ENCODE measurements at places on chromosomes 5 and 9. TPM values are rescaled to one million over a fixed set of nuclear protein-coding genes. Genes with fewer than 3 reads are reported as not detected.
A peak's percentile ranks its signal among the peaks of the same experiment; 100 is the strongest.

- DNase-seq = no peak
- no peaks in the 10 kb centered on the region for H3K4me1 ChIP-seq
- no peaks in the 10 kb centered on the region for H3K36me3 ChIP-seq
- H3K27ac ChIP-seq = no peak overlapping the region
- no peak overlapping the region for H3K4me3 ChIP-seq
Observed at GRCh38 chr5:33612386-33612785, 171.6 kb downstream of the TARS1 start.

GRCh38 chr5:136420168-136420898 is 55.0 kb upstream of the TRPC7 start:
- no peak overlapping the region for H3K4me3 ChIP-seq
- H3K4me1 ChIP-seq = no peaks in the 10 kb centered on the region
- H3K27me3 ChIP-seq = peaks cover 27% of the 10 kb centered on the region

DNA sequence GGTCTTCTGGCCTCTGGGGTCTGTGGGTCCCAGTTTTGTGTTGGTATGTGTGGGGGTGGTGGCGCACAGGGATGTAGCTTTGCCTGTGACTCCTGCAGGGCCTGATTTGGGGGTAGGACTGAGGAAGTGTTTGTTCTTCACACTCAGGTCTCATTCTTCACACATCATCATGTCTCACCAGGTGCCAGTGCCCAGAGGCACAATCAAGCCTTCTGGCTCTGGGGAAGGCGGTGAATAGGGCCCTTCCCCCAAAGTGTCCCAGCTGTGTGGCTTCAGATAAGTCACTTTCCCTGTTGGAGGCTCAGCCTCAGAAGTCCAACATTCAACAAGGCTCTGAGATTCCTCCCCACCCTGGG is 5.1 kb downstream of the DBN1 start:
- peaks cover 25% of the 10 kb centered on the region for H3K36me3 ChIP-seq
- H3K4me3 ChIP-seq = no peak overlapping the region
- peaks cover 37% of the 10 kb centered on the region for H3K4me1 ChIP-seq
- no peak for DNase-seq
- H3K27ac ChIP-seq = peak overlapping the region; percentile 48
- H3K27me3 ChIP-seq = peaks cover 11% of the 10 kb centered on the region

GRCh38 chr5:71836559-71837112 is 117.6 kb downstream of the CARTPT start:
- no peaks in the 10 kb centered on the region for H3K36me3 ChIP-seq
- DNase-seq = no peak
- H3K27ac ChIP-seq = no peak overlapping the region
- no peak overlapping the region for H3K4me3 ChIP-seq

- peak; percentile 20 for DNase-seq
- no peaks in the 10 kb centered on the region for H3K36me3 ChIP-seq
- H3K4me3 ChIP-seq = no peak overlapping the region
- no peak overlapping the region for H3K27ac ChIP-seq
Observed at GRCh38 chr9:99411479-99412115, 189.5 kb downstream of the SEC61B start.

DNA sequence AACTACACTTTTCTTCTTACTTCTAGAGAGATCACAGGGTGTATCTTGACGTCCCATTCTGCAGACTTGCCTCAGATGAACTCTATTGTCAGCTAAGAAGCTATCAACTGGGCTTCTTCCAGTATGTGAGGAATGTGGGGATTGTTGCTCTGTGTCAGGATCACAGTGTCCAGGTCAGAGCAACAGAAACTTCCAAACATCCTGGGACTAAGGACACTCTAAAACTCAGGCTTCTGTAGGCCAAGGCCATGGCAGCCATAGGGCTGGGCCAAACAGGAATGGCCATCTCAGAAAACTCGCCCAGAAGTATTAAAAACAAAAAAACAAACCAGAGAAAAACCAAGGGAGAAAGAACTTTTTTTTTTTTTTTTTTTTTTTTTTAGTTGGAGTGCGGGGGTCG is 210.0 kb upstream of the CLINT1 start:
- no peaks in the 10 kb centered on the region for H3K27me3 ChIP-seq
- peaks cover 17% of the 10 kb centered on the region for H3K4me1 ChIP-seq
- no peak overlapping the region for H3K4me3 ChIP-seq

GRCh38 chr5:130724658-130725057 is 440.4 kb downstream of the HINT1 start:
- H3K4me3 ChIP-seq = no peak overlapping the region
- H3K36me3 ChIP-seq = no peaks in the 10 kb centered on the region
- no peak for DNase-seq
- no peaks in the 10 kb centered on the region for H3K4me1 ChIP-seq
- no peak overlapping the region for H3K27ac ChIP-seq

- H3K36me3 ChIP-seq = peaks cover 51% of the 10 kb centered on the region
- no peak overlapping the region for H3K27ac ChIP-seq
- peaks cover 24% of the 10 kb centered on the region for H3K4me1 ChIP-seq
- H3K27me3 ChIP-seq = no peaks in the 10 kb centered on the region
- DNase-seq = no peak
Observed at GRCh38 chr5:171893290-171893886, 107.8 kb downstream of the SMIM23 start.

GRCh38 chr5:80885396-80886000 is 74.7 kb upstream of the RASGRF2 start:
- H3K27ac ChIP-seq = no peak overlapping the region
- DNase-seq = no peak
- peaks cover 5% of the 10 kb centered on the region for H3K4me1 ChIP-seq
- H3K4me3 ChIP-seq = no peak overlapping the region

DNA sequence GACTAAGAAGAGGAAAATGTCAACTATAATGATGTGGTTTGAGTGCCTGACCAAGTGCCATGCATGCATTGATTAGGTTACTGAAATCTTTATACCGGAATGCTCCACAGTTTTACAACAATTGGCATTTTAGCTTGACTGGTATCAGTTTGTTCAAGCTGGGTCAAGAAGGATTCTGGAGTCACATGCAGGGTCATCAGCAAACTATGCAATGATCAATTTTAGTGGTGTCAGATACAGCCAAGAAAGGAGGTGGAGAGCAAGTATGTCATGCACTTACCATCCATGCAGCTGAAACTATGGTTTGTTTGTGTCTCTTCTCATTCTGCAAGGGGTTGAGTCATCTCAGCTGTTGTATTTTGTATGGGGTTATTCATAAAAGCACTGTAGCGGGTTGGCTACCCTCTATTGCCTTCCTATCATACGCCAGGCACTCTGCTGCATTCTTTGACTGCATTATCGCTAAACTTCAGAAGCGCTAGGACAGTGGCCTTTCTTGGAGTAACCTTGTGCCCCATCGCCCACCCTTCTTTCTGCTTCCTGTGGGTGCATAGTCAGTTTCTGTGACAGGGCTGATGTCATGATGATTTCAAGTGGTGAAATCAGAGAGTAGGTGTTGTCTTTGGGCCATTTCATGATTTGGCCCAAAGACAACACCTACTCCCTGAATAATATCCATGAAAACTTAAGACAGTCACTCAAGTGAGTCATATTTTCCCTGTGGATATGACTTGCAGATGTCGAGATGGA is 145.4 kb downstream of the MTX3 start:
- peak overlapping the region; percentile 50 for H3K27ac ChIP-seq
- H3K27me3 ChIP-seq = no peaks in the 10 kb centered on the region
- H3K4me3 ChIP-seq = no peak overlapping the region
- no peaks in the 10 kb centered on the region for H3K36me3 ChIP-seq

DNA sequence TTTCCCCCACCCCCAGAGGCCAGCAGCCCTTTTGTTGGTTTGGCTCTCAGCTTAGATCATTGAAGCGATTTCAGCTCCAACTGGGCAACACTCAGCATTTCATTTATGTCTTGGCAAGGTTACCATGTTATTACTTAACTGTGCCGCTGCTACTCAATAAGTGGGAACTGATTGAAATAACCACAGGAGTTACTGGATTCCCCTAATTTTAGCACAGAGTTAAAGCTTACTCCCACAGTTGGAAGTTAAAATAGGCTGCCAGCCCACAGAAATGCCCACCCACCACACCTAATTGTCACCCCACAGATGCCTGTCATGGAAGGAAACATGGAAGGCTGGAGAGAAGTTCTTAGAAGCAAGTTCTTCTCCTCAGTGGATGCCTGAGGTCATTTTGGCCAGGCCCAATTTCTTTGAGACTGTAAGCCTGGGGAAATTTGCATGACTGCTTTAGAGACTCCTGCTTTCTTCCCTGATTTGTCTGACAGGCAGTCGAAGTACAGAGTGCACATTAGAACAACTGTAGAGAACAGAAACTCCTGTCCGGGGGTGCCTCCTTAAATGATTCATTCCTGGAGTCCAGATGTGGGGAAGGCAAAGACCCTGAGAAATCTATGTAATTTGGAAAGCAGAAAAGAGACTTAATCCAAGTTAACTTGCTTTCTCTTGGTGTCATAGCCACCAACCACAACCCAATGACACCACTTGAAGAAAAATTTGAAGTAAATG is 370.0 kb downstream of the ZSWIM6 start:
- no peaks in the 10 kb centered on the region for H3K4me1 ChIP-seq
- DNase-seq = no peak
- H3K4me3 ChIP-seq = no peak overlapping the region
- no peaks in the 10 kb centered on the region for H3K27me3 ChIP-seq

DNA sequence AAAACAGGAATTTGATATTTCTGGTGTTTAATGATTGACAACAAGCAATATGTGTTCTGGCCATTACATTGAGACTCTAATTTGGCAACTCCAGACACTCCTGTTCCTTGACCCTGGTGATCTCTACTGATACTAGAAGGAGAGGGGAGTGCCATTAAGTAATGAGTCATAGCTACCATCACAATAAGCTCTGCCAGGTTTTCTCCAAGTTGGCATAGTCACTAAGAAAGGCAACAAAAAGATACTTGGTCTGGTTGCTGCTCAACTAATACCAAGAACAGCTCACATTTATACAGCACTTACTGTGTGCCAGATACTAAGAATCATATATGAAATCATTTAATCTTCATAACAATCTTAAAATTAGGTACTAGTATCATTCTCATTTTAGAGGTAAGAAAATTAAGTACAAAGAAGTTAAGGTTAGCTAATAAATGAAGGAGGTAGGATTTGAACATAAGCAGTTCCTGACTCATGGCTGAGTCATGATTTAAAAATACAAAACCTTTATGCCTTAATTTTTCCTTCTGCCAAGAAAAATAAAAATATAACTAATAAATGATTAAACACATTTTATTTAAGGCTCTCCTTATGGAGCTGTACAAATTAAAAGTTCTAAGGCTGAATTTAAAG is 19.9 kb upstream of the PRXL2C start:
- H3K4me1 ChIP-seq = no peaks in the 10 kb centered on the region
- H3K36me3 ChIP-seq = no peaks in the 10 kb centered on the region
- H3K27me3 ChIP-seq = no peaks in the 10 kb centered on the region
- no peak overlapping the region for H3K27ac ChIP-seq

DNA sequence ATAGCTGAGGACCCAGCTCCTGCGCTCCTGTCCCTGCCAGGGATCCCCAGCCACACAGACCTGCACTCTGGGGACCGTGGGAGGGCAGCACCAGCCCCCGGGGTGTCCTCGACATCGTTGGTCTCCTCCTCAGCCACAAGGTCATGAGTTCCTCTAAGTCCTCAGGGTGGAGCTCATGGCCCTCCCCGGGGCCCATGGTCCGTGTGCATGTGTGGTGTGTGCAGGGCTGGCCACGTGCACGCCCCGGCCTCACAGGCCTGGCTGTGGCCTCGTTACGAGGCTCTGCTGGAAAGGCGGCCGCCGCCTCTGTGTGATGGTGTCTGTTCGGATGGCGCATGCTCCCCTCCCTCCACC is 16.1 kb upstream of the AJM1 start:
- H3K27me3 ChIP-seq = no peaks in the 10 kb centered on the region
- peaks cover 4% of the 10 kb centered on the region for H3K4me1 ChIP-seq
- no peak for DNase-seq
- no peaks in the 10 kb centered on the region for H3K36me3 ChIP-seq
- H3K27ac ChIP-seq = no peak overlapping the region
- H3K4me3 ChIP-seq = no peak overlapping the region

DNA sequence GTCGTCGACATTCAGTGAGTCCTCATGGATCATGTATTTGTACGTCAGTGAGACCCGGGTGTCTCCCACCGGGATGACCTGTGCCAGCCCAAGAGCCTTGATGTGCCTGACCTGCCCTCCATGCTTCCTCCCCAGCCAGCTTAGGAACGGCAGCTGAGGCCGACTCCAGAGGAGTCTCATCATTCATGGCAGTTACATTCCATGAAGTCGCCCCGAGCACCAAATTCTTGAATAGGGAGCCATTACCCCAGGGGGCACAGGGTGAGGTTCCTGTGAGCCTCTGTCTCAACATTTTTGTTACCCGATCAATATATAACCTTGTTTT is 67.8 kb downstream of the ZNF354C start:
- H3K27me3 ChIP-seq = no peaks in the 10 kb centered on the region
- no peak for DNase-seq
- H3K4me1 ChIP-seq = no peaks in the 10 kb centered on the region
- no peak overlapping the region for H3K4me3 ChIP-seq
- no peak overlapping the region for H3K27ac ChIP-seq

GRCh38 chr5:115388240-115388639 is 91.8 kb upstream of the CCDC112 start:
- no peaks in the 10 kb centered on the region for H3K27me3 ChIP-seq
- no peak overlapping the region for H3K4me3 ChIP-seq
- no peaks in the 10 kb centered on the region for H3K36me3 ChIP-seq
- no peak overlapping the region for H3K27ac ChIP-seq
- peaks cover 3% of the 10 kb centered on the region for H3K4me1 ChIP-seq

DNA sequence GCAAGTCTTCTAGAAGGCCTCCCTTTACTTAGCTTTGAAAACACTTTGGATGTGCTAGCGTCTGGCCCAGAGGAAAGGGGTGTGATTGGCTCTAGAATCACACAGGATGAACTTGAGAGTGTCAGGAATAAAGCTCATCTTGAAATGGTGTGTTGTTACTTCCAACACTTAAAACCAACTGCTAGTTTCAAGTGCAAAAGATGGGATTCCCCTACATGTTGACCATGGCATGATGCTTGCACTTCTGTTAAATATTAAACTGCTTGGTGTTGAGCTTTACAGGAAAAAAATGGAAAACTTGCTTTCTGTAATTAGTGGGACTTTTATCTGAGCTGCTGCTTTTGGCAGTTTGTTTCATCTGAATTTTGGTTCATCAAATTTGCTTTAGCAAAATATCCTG is 261.1 kb downstream of the MED10 start:
- DNase-seq = no peak
- no peaks in the 10 kb centered on the region for H3K27me3 ChIP-seq
- no peak overlapping the region for H3K4me3 ChIP-seq
- no peaks in the 10 kb centered on the region for H3K36me3 ChIP-seq

DNA sequence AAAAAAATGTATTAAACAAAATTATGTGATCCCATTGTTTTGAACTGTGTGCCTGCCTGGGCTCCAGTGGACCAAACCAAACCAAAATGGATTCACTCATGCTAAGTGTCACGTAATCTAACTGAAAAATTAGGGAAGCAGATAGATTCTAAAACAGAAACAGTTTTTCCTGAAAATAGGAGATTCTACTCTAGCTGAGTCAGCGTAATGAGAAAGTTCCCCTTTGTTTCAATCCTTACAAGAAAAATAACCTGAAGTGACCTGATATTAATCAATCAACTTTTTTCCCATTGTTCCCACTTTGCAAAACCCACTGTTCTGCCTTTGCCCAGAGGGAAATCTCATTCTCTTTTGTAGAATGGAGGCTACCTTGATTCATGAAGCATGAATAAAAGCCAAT is 682.4 kb upstream of the CDH10 start:
- no peaks in the 10 kb centered on the region for H3K4me1 ChIP-seq

NPDC1 gene
- total RNA-seq = 57.0 TPM

FBXL7 gene
- total RNA-seq = 23.7 TPM

GDA gene
- total RNA-seq = not detected

PCDHGA2 gene
- total RNA-seq = 8.6 TPM

FOXD4L5 gene
- total RNA-seq = not detected

BAAT gene
- not detected for total RNA-seq

SREK1IP1 gene
- total RNA-seq = 11.4 TPM

FUBP3 gene
- 25.9 TPM for total RNA-seq
